ENCODE measurements at places on chromosomes 5 and 9.

GRCh38 chr5:150412319-150413175, at the start of gene CD74:
Gene CD74 (minus strand): TSS chr5:150412910. CDS start chr5:150412749, 161 bp downstream.
- DNase-seq: peak; percentile 69

DNA sequence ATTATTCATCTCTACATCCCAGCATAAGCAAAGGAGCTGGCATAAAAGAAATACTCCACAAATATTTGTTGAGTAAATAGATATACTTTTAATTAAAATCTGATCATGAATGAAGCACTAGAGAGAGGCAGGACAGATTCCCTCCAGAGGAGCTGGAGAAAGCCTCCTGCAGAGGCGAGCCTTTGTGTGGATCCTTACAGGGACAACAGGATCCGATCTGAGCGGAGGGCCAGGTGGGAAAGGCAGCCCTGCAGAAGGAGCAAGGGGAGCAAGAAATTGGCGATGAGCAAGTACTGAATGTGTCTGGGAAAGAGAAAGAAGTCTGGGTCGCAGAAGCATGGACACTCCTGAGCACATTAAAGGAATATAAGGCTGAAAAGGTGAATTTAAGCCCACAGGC, 69.4 kb downstream of the EBF1 start:
- DNase-seq: no peak

DNA sequence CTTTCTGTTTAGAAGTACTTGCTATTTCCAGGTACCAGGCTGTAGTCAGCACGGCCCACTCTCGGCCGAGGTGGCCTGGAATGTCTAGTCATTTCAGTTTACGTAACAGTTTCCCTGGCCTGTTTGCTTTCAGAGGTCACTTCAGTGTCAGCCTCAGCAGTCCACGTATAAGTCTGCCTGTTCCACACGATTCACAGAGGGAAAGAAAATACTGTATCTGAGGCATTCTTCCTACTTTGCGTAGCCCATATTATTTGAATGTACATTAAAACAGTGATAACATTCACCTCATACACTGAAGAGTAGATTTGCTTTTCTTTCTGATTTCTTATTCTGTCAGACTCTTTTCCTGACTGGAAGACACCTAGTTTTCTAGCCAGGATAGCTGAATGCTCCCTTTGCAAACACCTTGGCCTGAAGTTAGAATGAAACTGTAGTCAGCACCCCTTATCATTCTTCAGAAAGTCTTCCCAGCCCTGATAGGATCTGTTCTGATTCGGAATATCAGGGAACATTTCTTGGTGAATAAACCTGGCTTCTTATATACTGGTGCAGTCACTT, 140.9 kb downstream of the AOPEP start:
- DNase-seq: no peak

- no peak for DNase-seq
Measured at GRCh38 chr9:29213417-29214153, 1640.3 kb upstream of the C9orf72 start.

DNA sequence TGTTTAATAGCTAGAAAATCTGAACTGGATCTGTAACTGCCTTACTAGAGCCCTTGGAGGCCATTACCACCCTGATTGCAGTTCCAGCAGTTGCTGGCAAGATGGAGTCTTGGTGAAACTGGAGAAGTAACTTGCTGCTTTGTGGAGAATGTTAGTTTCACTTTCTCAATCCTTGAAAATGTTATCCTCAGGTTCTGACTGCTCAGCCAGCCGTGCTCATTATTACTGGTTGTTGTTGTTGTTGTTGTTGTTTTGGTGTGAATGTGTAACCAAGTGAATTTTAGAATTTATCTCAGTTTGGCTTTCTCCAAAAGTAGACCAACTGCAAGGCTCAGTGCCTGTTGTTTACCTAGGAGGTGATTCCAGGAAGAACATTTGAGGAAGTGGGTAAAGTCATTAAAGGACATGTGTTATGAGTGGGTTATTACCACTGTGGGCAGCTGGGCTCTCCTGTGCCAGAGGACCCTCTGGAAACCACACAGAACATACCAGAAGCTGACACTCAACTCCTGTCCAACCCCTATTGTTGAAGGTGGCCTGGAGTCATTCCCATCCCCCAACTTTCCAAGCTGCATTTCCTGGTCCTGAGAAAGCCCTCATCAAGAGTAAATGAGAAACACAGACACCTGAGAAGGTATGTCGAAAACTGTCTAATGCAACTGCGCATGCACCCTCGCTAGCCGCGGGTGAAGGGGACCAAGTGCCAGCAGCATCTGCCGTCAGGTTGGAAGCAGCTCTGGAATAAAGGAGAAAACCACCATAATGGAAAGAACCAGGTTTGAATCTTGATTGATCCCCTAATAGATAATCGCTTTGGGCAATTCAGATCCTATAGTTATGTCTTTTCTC, 111.6 kb downstream of the CMYA5 start:
- no peak for DNase-seq

- no peak for DNase-seq
Measured at GRCh38 chr5:93511445-93511844, 69.6 kb downstream of the NR2F1-AS1 start.

- no peak for DNase-seq
Measured at GRCh38 chr9:15249981-15250380, 57.0 kb downstream of the TTC39B start.

- DNase-seq: no peak
Measured at GRCh38 chr9:122318284-122318683, 52.5 kb upstream of the PTGS1 start.

GRCh38 chr9:7320139-7320538, 479.4 kb downstream of the DMAC1 start:
- no peak for DNase-seq

- no peak for DNase-seq
Measured at GRCh38 chr5:68356623-68357022, 141.1 kb downstream of the PIK3R1 start.

GRCh38 chr9:70080481-70081119, 37.0 kb downstream of the MAMDC2 start:
- DNase-seq: no peak

DNA sequence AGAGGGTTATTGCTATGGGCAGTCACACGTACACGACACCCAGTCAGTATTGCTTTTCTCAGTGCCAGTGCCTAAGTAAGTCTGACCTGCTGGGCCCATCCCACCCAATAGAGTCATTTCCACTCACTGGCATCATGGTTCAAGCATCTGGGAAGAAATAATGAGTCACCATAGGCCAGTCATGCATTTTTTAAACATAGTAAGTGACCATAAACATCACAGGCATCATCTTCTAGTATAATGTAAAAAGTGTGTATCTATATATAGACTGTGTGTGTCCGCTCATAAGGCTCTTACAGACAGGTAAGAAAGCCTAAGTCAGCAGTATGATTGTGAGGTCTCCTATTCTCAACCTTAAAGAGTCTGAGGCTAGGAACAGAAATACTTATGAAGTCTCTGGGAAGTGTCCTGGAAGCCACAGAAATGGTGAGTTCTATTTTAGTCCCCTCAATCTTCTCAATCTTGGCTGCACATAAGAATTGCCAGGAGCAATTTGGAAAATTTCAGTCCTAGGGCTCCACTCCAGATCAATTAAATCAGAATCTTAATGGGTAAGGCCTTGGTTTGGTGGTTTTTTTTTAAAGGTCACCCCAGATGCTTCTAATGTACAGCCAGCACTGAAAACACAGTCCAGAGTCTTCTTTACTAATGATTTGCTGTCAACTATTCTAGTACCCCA, 65.2 kb downstream of the ZNF366 start:
- DNase-seq: no peak

DNA sequence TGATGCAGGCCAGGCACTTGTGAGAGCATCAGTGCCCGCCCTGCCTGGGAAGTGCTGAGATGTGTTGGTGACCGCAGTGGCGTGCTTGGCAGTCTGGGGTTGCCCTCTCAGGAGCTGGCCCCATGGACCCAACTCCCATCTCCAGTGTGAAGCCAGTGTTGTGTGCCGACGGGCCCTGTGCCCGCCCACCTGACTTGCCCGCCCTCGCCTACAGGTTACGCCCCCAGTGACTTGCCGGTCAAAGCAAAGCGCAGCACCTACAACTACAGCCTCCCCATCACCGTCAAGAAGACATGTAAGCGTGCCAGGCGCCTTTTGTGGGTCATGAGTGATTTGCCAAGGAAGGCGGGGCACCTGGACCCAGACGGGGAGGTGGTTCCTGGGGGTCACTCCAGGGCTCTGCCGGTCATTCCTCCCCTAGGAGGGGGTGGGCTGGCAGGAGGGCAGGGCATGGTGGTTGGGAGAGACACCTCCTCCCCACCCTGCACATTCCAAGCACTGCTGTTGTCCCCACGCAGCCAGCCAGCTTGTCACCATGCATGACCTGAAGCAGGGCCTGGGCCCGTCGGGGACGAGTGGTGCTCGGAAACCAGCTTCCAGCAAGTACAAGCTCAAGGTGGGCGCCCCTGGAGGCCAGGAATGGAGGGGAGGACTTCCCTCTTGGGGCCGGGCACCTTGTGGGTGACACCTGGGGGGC, 7.4 kb upstream of the CEL start:
- no peak for DNase-seq

DNA sequence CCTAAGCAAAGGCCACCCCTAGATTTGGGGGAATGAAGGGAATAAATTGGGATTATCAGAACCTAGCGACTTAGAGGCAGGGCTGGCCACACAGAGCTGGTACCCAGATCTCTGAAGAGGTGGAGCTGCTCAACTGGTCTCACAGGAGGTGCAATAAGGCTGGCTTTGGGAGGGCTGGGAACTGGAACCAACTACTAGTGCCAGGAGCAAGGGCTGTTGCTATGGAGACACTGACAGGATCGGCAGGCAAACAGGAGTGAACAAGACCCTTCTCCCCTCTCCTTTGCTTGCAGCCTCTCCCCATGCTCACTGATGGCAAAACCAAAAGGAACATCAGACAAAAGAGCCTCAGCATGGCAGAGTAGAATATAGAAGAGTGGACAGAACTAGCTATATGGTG, 17.0 kb upstream of the WHRN start:
- DNase-seq: no peak

- DNase-seq: peak; percentile 46
Measured at GRCh38 chr9:35646153-35646532, 4.6 kb downstream of the SIT1 start.

DNA sequence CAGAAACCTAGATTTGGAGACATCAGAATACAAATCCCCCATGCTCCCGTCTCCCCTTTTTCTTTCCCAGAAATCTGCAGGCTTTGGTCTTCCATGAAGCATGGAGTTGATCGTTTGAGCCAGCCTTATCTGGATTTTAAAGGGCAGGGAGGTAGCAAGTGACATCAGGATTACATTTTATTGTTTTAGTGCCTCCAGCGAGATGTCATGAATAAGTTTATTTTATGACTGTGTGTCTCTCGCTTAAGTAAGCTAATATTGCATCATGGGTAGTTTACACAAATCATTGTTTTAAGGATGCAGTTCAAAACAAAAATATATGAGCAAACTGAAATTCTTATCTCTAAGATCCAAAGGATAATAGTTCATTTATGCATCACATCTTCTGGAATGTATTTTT, 50.7 kb upstream of the TNFSF8 start:
- DNase-seq: no peak

GRCh38 chr9:28207657-28208056, 634.4 kb upstream of the C9orf72 start:
- no peak for DNase-seq

All from left renal pelvis (tissue), 4 donors.